Activated CD8-positive, alpha-beta memory T cell treated with anti-CD3 and anti-CD28 coated beads for 48 hours (primary cell): ENCODE measurements at places on chromosomes 2 and 18.

GRCh38 chr18:9825571-9826073, 60.2 kb upstream of the TXNDC2 start:
- no peak for DNase-seq

DNA sequence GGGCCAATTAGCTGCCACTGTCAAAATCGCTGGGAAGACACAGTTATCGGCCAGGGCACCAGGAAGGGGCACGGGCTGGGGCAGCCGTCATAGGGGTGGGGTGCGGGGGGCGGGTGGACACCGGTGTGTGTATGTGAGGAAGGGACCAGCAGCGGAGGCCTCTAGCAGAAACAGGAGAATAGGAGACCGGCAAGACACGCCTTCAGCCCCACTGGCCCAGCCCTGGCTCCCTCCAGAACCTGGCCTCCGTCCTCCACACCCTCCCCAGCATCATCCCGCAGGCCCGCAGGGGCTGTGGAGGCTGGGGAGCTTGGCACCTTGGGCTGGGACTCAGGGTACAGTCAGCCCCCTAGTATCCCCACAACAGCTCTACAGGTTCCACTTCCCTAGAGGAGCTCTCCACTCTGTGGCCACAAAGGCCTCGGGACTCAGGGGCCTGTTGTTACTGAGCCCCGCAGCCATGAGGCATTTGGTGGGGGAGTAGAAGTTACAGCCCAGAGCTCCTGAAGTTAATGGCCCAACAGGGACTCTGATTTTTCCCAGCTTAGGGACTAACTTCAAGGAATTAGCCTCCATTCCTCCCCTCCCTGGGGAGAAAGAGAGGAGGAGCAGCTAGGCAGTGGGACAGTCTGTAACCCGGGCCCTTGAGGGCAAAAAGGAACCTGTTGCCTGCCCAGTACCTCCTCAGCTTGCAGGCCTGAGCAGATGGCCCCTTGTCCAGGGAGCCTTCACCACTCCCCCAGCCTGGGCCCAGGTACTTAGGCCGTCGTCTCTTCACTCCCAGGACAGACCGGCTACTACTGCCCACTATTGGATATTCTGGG, 19.9 kb downstream of the SH2D6 start:
- no peak for DNase-seq

DNA sequence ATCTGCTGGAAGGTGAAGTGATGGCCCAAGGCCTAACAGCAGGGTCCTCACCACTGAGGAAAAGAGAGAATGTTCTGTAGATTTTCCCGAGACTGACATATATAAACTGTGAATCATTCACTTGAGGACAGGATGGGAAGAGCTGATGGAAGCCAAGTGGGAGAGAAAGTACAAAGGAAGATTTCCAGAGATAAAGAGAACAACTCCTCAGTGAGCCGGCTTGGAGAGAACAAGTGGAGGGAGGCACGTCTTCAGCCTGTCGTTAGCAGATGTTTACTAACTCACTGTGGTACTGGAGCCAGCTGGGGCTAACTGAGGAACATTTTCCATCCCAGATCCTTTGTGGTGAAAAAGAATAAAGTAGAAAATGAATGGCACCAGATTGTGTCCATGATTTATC, 552.9 kb upstream of the TNP1 start:
- DNase-seq = no peak

GRCh38 chr2:102484310-102485061, 11.5 kb downstream of the SLC9A4 start:
- no peak for DNase-seq

GRCh38 chr2:239693761-239694415, 293.1 kb upstream of the HDAC4 start:
- DNase-seq = no peak

- no peak for DNase-seq
These were observed 156.2 kb downstream of the DDX1 start for GRCh38 chr2:15747603-15748471.

- DNase-seq = no peak
These were observed 168.7 kb upstream of the NDUFV2 start for GRCh38 chr18:8933714-8934284.

DNA sequence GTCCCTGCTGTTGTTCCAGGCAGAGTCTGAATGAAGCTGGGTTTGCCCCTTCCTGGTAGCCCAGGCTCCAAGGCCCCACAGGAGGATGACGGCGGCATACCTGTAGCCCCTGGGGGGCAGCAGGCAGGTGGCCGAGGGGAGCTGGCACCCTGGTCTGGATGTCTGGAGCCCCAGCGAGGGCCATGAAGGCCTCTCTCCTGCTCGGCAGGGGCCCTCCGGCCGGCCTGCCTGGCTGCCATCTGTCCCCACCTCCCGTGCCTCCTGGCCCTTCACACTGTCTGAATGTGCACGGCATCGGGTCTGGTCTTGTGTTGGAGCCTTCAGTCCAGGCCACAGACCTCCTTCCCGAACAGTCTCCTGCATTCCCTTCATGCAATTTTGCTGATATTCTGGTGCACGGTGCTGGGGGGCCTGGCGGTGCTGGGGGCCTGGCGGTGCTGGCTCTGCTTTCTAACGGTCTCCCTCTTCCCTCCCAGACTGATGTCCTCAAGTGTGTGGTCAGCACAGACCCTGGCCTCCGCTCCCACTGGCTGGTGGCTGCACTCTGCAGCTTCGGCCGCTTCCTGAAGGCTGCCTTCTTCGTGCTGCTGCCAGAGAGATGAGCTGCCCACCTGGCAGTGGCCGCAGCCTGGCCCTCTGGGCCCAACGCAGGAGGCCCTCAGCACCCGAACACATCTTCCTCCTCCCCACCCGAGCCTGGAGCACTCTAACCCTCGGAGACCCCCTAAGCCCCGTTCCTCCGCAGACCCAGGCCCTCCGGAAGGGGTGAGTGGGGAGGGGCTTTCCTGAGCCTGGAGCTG, 13.5 kb downstream of the BOK start:
- no peak for DNase-seq
